ENCODE measurements at places on chromosomes 3 and 15. TPM values are rescaled to one million over a fixed set of nuclear protein-coding genes. Genes with fewer than 3 reads are reported as not detected.

The OR5K2 gene
- total RNA-seq, result not detected

The ATP8B4 gene
- total RNA-seq, result not detected

The TEX55 gene
- total RNA-seq, result not detected

The SLC22A14 gene
- total RNA-seq, result 0.14 TPM

The KIF15 gene
- total RNA-seq, result 19.8 TPM

The MUC4 gene
- not detected for total RNA-seq

The PLCH1 gene
- 0.04 TPM for total RNA-seq

The IMPG2 gene
- 0.33 TPM for total RNA-seq

The KLHL40 gene
- not detected for total RNA-seq

The PPP2R3A gene
- 7.5 TPM for total RNA-seq

The ZNF620 gene
- total RNA-seq, result 6.6 TPM

The SAXO2 gene
- 0.11 TPM for total RNA-seq

The TLR9 gene
- total RNA-seq, result 0.04 TPM

The FOXB1 gene
- total RNA-seq, result not detected

The AADACL2 gene
- total RNA-seq, result not detected

The PYGO1 gene
- 0.28 TPM for total RNA-seq

The STX19 gene
- not detected for total RNA-seq

The NAA80 gene
- 3.6 TPM for total RNA-seq

The ZIC4 gene
- total RNA-seq, result 0.99 TPM

The SMCO1 gene
- not detected for total RNA-seq

The SERINC4 gene
- total RNA-seq, result not detected

The TMCO5A gene
- total RNA-seq, result not detected

The SPATA12 gene
- total RNA-seq, result 0.04 TPM

The USP50 gene
- total RNA-seq, result 0.13 TPM

The GP5 gene
- 0.07 TPM for total RNA-seq

The CA12 gene
- total RNA-seq, result 2.0 TPM

The GOLGA6B gene
- total RNA-seq, result not detected

The IL17RB gene
- total RNA-seq, result not detected

The ACP3 gene
- total RNA-seq, result not detected

The C3orf20 gene
- total RNA-seq, result not detected

The DNAH12 gene
- 0.04 TPM for total RNA-seq

The ITPKA gene
- 0.46 TPM for total RNA-seq

The ACAD11 gene
- 20.7 TPM for total RNA-seq

All from pulmonary artery endothelial cell (primary cell).